Frontal cortex (tissue), 4 donors: ENCODE measurements at places on chromosomes 16 and 17. TPM values are rescaled to one million over a fixed set of nuclear protein-coding genes. Genes with fewer than 3 reads are reported as not detected.
A peak's percentile ranks its signal among the peaks of the same experiment; 100 is the strongest.

DNA sequence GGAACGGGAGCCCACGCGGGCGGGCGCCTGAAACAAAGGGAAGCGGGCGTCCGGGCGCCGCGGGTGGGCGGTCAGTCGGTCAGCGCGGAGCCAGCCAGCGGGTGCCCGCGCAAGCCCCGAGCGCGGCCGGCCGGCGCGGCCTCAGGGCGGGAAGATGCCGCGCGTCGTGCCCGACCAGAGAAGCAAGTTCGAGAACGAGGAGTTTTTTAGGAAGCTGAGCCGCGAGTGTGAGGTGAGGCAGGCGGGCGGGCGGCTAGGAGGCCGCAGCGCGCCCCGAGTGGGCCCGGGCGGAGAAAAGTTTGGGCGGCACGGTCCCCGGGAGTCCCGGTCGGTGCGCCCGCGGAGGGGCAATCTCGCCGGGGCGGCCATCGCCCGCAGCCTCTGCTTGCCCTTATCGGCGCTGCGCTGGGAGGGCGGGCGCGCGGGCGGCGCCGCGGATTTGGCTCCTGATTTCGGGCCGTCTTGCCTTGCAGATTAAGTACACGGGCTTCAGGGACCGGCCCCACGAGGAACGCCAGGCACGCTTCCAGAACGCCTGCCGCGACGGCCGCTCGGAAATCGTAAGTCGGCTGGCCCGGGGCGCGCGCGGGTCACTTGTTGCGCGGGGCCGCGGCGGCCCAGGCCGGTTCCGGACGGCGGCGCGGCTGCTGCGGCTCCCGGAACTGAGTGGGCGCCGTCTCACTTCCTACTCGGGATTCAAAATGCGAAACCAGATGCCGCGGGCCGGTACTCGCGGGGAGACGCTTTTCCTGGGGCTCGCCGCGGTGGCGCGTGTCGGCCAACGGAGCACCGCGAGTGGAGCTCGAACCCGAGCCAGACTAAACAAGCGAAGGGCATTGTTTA lies 526 bp downstream of the CBFB start:
- peak; percentile 72 for DNase-seq

- peak; percentile 6 for DNase-seq
Observed at GRCh38 chr16:82580298-82580890, 46.4 kb upstream of the CDH13 start.

DNA sequence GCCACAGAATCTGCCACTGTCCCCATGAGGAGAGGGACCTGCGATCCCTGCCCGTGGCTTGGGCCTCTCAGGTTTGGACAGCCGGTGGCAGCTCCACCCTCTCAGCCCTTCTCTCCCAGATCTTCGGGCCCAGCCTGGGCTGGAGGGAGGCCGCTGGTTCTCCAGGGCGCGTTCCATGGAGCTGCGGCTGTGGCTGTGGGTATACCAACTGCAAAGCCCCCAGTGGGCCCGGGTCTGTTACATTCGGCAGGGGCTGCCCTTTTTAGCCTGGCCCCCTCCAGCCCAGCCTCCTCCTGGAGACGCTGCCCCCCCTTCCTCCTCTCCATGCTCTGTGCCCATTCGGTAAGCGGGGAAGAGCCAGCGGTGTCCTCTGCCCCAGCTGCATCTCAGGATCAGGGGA lies 64.7 kb upstream of the ZNF469 start:
- DNase-seq, result no peak

The ITGAX gene
- total RNA-seq, result 0.41 TPM

DNA sequence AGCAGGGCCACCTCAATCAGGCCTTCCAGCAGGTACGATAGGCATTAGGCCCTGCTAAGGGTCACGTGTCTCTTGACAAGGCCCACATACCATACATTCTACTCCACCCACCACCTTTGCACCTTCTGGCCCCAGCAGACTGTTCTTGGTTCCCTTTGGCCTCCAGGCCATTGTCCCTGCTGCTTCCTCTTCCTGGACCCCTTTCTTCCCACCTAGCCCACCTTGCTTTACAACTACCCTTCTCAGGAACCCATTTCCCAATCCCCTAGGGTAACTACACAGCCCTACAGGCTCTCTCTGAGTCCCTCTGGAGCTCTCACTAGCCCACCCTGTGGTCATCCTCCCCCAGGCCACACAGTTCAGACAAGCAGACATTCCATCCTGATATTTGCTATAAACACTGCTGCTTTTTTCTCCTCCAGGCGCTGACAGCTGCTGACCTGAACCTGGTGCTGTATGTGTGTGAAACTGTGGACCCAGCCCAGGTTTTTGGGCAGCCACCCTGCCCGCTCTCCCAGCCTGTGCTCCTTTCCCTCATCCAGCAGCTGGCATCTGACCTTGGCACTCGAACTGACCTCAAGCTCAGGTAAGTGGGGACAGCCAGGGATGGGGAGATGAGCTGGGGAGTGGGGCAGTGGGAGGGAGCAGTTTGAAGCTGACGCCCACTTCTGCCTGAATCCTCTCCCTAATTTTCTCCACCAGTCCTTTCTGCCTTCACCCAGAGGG lies 1.4 kb upstream of the NRN1L start:
- no peak for DNase-seq

- no peak for DNase-seq
Observed at GRCh38 chr17:44559634-44560554, 2.6 kb downstream of the FZD2 start.

The PIMREG gene
- total RNA-seq, result 4.1 TPM

The UMOD gene
- total RNA-seq, result not detected

DNA sequence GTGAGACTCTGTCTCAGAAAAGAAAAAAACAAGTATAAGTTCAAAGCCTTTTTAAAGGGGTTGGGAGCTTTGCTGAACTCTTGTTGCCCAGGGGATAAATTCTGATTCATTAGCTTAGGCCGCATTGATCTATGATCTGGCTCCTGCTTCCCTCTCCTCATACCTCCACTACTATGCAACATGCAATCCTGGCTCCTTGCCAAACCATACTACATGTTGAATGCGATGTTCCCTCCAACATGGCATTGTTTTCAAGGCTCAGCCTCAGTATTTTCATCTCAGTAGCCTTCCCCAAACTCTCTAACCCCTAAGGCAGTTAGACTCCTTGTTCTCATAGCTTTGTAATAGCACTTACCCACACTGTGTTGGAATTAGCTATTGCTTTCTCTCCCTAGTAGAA lies 6.2 kb downstream of the REXO5 start:
- DNase-seq, result no peak
